ENCODE measurements at places on chromosomes 2 and 18. TPM values are rescaled to one million over a fixed set of nuclear protein-coding genes. Genes with fewer than 3 reads are reported as not detected.
A peak's percentile ranks its signal among the peaks of the same experiment; 100 is the strongest.

Gene IGFBP2
- total RNA-seq = 41.1 TPM

DNA sequence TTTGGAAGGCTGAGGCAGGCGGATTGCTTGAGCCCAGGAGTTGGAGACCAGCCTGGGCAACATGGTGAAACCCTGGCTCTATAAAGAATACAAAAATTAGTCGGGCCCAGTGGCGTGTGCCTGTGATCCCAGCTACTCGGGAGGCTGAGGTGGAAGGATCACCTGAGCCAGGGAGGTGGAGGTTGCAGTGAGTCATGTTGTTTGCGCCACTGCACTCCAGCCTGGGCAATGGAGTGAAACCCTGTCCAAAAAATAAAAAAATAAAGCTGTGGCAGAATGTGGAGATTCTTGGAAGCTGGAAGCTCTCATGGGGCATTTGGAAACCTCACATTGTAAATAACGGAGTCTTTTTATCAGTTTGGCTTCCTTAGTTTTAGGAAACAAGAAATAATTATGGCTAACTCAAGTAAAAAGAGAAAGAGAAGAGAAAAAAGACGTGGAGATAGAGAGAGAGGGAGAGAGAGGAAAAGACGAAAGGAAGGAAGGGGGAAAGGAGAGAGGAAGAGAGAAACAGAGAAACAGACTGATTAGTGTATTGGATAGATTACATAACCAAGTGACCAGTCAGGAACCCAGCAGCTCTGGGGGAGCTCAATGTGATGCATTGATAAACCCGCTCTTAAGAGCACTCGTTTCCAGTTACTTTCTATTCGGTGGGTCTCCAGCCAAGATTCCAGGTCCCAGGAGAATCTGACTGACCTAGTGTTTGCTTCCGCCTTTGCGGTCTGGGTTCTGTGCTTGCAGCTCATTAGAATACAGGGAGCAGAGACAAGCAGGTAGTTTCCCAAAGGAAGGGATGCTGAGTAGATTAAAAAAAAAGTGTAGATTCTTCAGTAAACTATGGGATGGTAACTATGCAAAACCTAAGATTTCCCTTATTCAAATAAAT is 1.1 kb upstream of the SPAST start:
- DNase-seq = peak; percentile 59

Gene HJURP
- under 0.01 TPM for total RNA-seq

GRCh38 chr2:58664523-58665151 is 423.5 kb upstream of the FANCL start:
- peak; percentile 37 for DNase-seq

Gene CHST10
- 2.6 TPM for total RNA-seq

Gene IL36B
- not detected for total RNA-seq

- DNase-seq = no peak
Measured at GRCh38 chr2:241892299-241893137, 23.0 kb downstream of the RTP5 start.

Gene CDH19
- total RNA-seq = under 0.01 TPM

Gene DSEL
- 3.3 TPM for total RNA-seq

DNA sequence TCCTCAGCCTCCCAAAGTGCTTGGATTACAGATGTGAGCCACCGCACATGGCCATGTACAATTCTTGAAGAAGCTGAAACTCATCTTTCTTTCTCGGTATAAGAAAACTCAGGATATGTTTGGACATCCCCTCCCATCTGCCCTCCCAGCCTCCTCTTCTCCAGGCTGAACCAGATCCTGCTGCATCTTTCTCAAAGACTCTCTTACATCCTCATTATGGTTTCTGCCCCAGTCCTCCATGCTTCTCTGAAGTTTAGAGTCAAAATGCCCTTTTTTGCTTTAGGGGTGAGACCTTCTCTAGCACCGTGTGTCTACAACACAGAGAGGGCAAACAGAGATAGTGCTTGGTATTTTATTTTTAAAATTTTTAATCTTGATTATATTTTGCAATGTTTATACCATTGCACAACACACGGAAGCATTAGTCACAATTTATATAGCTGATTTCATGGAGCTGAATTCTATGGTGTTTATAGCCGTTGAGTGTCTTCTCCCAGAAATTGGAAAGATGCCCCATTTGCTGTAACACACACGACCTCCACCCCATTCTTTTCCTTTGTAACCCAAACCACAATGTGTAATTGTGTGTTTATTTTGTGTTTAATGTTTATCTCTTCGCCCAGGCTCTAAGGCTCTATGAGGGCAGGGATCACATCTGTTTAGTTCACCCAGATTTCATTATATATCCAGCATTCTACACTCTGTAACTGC is 206.0 kb upstream of the TNP1 start:
- DNase-seq = peak; percentile 90

Gene RAB6D
- not detected for total RNA-seq

DNA sequence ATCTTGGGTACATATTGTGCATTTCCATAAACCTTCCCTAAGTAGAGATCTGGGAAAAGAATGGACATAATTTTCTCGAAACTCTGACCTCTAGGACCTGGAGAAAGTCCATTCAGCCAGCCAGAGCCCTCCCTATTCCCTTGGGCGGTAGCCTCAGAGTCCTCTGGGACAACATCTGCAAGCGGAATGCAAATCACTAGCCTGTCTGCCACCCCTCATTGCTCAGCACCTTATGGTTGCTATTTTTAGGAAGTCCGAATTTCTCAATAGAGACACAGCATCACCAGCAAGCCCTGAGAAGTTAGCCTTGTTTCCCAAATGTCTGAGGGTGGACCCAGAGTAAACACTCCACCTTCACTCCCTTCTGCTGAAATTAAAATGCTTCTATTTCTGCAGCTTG is 17.6 kb upstream of the CD28 start:
- peak; percentile 25 for DNase-seq

Gene ALPG
- not detected for total RNA-seq

DNA sequence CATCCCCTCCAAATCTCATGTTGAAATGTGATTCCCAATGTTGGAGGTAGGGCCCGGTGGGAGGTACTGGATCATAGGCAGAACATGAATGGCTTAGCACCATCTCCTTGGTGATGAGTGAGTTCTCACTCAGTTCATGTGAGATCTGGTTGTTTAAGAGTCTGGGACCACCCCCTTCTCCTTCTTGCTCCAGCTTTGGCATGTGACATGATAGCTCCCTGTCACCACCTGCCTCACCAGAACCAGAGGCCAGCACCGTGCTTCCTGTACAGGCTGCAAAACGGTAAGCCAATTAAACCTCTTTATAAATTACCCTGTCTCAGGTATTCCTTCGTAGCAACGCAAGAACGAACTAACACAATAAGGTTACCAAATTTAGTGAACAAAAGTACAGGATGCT is 95.4 kb downstream of the ZBTB7C start:
- DNase-seq = no peak

GRCh38 chr2:176106581-176107539 is at the start of gene HOXD11:
TSS of gene HOXD11 (plus strand) at chr2:176107280. CDS start at chr2:176107356, 76 bp downstream.
- peak; percentile 61 for DNase-seq

Gene AFF3
- not detected for total RNA-seq

GRCh38 chr2:192197357-192197756 is 2.6 kb upstream of the TMEFF2 start:
- DNase-seq = peak; percentile 19

- no peak for DNase-seq
Measured at GRCh38 chr2:84847326-84848050, 33.4 kb downstream of the TRABD2A start.

Gene GKN1
- total RNA-seq = not detected

DNA sequence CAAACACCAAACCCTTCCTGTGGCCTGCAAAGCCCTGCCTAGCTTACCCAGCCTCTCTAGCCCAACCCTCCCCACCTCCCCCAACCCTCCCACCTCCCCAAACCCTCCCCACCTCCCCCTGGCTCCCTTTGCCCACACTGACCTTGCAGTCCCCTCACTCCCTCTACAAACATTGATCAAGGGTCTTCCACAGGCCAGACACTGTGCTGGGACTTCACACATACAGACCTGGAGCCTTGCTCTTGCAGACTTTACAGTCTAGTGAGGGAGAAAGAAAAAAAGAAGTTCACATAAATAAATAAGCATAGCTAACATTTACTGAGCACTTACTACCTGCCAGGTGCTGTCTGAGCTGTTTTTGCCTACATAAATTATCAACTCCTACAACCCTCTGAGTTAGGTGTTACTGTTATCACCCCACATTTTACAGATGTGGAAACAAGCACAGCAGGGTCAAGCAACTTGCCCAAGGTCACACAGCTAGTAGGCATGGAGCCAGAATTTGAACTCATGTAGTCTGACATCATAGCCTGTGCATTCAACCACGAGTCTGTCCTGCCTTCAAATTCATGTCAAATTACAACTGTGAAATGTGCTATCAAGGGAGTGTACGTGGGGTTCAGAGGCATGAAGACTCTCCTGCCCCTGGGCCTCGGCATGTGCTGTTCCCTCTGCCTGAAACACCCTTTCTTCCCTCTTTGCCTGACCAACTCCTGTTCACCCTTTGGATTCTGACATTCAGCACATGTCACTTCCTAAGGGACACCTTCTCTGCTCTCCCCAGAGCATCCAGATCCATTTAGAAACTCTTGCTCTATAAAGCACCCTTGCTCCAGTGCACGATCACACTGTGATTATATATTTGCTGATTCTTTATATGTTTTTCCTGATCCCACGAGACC is 209.9 kb downstream of the TNS1 start:
- DNase-seq = no peak

DNA sequence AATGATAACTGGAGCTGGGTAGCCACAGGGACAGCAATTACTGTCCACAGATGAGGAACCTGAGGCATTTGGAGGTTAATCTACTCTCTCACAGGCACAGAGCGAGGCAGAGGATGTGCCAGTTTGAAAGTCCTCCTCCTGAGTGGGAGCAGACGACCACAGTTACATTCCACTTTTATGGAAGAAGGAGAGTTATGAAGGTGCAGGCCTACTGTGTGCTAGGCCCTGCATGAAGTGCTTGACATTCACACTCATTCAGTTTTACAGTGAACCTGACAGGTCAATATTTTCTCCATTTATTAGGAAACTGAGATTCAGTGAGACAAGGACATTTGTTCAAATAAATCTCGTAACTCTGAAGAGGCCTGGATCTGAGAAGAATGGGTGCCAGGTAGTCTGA is 142.0 kb downstream of the TDRD15 start:
- DNase-seq = no peak

GRCh38 chr2:205868773-205869333 is 186.6 kb downstream of the NRP2 start:
- DNase-seq = peak; percentile 55

GRCh38 chr18:71707400-71707799 is 836.7 kb downstream of the CBLN2 start:
- peak; percentile 0 for DNase-seq

- DNase-seq = no peak
Measured at GRCh38 chr2:173502296-173502695, 147.6 kb downstream of the CDCA7 start.

GRCh38 chr2:168471163-168471475 is 15.0 kb downstream of the CERS6 start:
- DNase-seq = no peak

DNA sequence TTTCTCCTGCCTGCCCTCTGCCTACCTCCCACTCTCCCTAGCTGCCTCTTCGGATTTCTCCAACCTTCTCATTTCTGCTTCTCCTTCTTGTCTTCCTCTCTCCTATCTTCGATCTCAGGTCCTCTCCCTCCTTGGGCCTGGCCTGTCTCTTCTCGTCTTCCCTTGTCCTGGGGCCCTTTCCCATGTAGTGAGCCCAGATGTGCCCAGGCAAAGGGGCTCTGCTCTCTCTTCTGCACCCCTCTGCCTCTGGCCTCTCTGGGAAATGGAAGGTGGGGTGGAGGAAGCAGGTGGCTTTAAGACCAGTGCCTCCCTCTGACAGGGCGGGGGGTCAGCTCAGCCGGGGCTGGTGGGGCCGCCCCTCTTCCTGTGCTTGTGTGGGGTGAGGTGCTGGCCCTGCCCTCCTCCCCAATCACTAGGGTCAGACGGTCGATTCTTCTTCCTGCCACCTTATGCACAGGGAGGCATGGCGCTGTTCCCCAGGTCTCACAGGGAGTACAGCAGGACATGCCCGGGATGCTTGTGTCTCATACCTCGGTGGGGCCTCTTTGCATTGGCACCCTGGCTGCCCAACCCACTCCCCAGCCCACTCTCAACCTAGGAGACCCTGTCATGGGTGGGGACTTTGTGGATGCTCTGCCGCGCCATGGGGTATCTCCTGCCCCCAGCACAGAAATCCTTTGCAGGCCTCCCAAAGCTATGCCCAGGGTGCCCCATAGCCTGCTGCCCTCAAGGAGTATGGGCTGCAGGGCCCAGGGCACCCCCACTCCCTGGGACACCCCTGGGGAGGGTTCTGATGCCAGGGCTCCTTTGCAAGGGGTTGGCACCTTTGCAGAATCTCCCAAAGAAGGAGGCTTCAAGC is 213.8 kb upstream of the HAAO start:
- DNase-seq = no peak

DNA sequence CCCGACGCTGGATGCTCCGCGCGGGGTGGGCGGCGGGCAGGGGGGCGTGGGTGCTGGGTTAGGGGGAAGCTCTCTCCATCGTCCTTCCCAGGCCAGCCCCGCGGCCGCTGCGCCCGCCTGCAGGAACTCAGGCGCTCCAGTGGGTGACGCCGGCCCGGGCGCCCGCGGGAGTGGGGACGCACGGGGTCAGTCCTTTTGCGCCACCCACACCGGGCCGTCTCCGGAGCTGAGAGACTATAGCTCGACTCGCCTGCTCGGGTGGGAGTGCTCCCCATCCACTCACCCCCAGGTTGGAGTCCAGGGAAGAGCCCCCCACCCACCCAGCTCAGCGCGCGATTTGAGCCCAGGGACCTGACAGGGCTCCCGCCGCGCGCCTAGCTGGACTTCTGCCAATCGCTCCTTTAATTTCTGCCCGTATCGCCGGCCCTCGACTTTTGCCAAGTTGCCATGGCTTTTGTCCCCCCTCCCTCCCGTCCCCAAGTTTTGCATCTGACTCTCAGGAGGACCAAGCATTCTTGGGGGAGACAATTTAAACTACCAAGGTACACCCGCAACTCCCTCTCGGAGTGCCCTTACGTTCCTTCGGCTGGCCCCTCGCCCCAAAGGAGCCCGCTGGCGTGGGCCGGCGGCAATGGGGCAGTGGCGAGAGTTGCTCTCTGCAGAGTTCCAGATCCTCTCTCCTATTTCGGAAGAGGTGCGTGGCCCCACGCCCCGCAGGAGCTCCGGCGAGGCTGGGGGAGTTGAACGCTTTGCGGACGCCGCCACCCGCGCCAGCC is 205.8 kb upstream of the SMAD2 start:
- DNase-seq = no peak

- peak; percentile 49 for DNase-seq
Measured at GRCh38 chr2:157777427-157777826, 98.7 kb downstream of the ACVR1 start.

- no peak for DNase-seq
Measured at GRCh38 chr2:36741188-36741837, 44.8 kb downstream of the VIT start.

GRCh38 chr18:59697236-59697932 is at the start of gene CCBE1:
TSS of gene CCBE1 (minus strand) at chr18:59697423.
- peak; percentile 52 for DNase-seq

Gene SLC9A4
- total RNA-seq = 0.13 TPM

Gene MATN3
- total RNA-seq = 1.0 TPM

Measured in bronchial epithelial cell (primary cell).